ENCODE measurements at places on chromosomes 7 and 10. TPM values are rescaled to one million over a fixed set of nuclear protein-coding genes. Genes with fewer than 3 reads are reported as not detected.

GJD4 gene
- not detected for total RNA-seq

SAMD9L gene
- 18.0 TPM for total RNA-seq

DNA sequence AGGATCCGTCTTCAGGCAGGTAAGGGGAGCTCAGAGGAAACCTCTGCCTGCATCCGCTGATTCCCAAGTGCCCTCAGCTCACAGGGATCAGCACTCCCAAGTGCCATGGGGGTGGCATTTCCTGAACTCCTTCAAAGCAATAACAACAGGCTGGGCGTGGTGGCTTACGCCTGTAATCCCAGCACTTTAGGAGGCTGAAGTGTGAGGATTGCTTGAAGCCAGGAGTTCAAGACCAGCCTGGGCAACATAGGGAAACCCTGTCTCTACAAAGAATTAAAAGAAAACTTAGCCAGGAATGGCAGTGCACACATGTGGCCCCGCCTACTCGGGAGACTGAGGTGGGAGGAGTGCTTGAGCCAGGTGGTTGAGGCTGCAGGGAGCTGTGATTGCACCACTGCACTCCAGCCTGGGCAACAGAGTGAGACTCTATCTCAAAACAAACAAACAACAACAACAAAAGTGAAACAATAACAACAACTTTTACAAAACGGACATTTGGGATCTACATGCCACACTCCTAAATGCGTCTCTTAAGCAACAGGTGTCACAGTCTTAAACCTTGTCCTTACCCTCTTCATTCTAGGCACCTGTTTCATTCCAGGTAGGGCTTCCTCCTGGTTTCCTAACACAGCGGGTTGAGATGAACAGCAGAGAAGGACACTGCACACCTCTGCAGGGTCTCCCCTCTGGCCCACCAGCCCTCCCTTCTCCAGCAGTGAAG is 73.8 kb downstream of the PAXIP1 start:
- no peak for DNase-seq

- no peak for DNase-seq
Measured at GRCh38 chr7:82945480-82945879, 217.2 kb downstream of the PCLO start.

- peak; percentile 58 for DNase-seq
Measured at GRCh38 chr7:149562602-149563001, 65.0 kb upstream of the ZNF746 start.

DNA sequence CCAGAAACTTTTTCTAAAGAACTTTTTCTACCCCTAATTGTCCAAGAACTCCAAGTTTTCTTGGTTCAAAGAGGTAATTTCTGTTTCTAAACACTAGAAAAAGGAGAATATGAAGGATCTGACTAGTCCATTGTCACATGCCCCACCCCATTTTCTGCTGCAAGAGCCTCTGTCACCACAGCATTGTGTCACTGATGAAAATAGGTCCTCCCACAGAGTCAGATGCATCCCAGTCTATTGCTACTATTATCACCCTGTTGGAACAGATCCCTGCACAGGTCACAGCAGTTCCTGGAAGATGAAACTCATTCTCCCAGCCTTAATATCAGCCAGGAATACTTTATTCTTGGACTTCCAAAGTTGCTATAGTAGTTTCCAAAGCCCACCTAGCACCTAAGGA is 7.5 kb upstream of the CFTR start:
- DNase-seq, result no peak

Measured in fibroblast of villous mesenchyme (primary cell).